ENCODE measurements at places on chromosomes 11 and 22.

DNA sequence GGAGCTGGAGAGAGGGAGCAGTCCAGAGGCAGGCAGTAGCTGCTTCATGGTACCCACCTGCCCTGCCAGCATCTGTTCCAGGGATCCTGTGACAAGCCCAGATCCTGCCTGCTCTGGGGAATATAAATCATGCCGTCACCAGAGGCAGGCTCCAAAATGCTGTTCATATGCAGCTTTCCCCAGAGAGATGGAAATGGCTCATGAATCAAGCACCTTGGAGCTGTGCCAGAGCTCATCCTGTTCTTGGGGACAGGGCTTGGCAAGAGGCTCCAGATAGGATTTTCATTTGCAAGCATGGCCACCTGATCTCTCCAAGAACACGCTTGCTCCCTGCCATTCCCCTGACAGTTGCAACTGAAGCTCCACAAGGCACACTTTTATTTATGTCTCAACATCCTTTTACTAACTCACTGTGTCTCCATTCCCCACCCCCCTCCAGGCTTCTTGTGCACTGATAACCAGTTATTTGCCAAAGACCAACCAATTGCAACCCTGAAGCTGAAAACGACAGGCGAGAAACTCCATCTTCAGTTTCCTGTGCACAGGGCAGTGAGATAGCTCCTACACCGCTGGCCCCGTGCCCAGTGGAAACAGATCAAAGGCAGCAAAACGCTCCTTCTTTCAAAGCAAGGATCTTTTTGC, 115.8 kb upstream of the PITPNB start:
- no peak for DNase-seq

DNA sequence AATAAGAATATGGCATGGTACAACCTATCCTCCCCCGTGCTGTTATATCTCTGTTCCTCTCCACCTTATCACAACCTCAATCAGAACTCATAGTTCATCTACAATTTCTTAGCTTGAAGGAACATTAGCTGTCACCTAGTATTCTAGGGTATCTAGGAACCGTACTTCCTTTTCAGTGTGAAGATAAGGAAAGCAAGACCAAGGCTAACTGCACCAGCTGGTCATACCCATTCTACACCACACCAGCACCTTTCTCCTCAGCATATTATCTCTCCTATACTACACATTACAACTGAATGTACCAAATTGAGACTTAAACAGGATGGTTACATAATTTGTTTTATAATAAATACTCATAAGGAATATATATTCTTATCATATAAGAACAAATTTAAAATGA, 73.1 kb downstream of the ARHGAP32 start:
- no peak for DNase-seq

DNA sequence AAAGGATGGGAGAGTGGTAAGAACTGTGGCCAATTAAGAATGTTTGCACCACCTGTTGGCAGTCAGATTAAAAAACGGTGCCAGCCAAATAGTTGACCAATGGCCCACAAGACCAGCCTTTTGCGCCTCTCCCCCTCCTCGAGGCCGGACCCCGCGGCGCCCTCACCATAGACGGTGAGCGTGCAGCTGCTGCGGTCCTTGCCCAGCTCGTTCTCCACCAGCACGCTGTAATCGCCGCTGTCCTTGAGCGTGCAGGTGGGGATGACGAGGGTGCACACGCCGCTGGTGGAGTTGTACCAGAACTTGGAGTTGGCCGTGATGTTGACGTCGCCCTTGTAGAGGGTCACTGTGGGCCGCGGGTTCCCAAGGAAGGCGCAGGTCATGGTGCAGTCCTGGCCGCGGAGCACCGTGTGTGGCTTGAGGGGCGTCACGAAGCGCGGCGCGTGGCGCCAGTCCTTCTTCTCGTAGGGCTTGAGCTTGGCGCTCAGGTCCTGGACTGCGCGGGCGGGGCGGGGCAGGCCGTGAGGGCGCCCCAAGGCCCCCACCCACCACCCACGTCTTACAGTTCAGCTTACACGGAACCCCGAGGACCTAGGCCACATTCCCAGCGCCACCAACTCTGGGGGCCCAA, 7.2 kb downstream of the TMEM86A start:
- no peak for DNase-seq

GRCh38 chr11:106091480-106092123, 14.1 kb downstream of the AASDHPPT start:
- DNase-seq: no peak

DNA sequence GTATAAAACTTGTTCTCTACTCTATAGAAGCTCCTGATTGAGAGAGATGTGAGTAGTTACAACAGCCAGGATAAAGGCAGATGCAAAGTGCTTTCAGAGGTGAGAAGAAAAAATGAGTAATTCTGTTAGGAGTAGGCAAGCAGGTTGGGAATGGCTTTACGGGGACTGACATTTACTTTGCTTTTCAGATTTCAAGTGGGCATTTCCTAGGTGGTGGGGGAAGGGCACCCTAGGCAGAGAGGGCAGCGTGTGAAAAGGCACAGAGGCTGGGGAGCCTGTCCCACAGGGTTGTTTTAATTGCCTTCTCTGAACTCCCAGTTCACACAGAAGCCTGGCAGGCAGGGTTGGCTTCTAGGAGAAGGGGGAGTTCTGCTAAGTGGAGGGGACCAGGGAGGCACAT, 106.5 kb downstream of the NAV2 start:
- DNase-seq: no peak

DNA sequence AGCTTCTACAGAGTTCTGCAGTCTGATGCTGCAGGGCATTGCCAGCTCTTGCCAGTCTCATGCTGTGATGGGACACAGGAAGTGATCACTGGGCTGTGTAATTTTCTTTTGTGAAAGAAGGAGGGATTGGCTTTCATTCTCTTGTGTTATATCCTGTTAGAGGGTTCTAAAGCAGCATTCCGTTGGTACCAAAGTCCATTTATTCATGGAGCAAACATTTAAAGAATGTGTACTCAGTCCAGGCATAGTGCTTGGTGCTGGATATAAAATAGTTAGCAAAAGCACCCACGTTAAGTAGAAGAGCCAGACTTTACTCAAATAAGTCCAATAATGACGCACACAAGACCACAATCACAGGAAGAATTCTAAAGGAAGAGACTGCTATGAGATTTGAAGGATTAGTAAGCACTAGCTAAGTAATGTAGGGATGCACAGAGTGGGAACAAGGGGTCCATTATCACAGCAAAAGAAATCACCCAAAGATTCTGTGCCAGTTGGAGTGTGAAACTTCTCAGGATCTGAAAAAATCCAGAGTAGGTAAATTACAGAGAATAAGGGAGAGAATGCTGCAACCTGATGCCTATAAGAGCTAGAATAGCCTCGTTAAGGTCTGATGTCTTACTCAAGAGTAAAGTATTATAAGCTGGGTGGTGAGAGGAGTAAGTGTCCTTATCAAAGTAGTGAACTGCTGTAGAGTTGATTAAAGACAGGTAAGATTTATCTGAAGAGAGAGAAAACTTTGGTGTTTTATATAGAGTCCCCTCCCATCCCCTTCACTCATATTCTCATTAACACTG, 728.3 kb downstream of the METTL15 start:
- DNase-seq: peak; percentile 23

- DNase-seq: no peak
Measured at GRCh38 chr22:20548806-20549205, 41.4 kb downstream of the MED15 start.

DNA sequence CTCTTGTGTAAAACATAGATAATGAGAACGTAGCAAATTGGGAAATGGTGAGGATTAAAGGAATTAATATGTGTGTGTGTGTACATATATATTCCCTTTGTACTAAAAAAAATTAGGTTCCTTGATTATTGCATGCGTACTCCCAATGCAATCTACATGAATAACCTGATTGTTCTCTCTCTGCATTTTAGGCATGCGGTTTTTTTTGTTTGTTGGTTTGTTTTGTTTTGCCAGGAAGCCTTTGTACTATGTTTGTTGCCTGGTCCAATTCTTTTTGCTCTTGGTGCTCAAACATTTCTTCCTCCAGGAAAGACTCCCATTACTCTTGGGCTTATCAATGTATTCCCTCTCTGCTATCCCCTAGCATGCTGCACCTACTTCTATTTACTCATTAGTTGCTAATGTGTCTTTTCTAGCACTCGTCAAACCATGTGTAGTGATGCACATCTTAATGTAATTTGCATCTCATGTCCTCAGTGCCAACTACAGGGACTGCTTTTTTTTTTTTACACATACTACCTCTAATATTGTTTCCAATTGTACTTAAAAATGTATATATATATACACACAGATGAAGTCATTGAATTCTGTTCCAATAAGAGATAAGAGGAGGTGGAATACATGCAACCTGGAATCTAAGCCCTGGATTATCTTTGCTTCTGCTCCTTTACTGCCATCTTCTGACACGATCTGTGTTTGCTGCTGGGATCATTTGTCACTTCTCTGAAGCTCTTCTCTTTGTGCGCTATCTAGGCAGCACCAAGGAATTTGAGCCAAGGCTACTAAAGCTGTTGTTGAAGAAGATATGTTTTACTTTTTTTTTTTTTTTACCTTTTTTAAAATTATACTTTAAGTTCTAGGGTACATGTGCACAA, 197.2 kb upstream of the ANO3 start:
- DNase-seq: peak; percentile 13

DNA sequence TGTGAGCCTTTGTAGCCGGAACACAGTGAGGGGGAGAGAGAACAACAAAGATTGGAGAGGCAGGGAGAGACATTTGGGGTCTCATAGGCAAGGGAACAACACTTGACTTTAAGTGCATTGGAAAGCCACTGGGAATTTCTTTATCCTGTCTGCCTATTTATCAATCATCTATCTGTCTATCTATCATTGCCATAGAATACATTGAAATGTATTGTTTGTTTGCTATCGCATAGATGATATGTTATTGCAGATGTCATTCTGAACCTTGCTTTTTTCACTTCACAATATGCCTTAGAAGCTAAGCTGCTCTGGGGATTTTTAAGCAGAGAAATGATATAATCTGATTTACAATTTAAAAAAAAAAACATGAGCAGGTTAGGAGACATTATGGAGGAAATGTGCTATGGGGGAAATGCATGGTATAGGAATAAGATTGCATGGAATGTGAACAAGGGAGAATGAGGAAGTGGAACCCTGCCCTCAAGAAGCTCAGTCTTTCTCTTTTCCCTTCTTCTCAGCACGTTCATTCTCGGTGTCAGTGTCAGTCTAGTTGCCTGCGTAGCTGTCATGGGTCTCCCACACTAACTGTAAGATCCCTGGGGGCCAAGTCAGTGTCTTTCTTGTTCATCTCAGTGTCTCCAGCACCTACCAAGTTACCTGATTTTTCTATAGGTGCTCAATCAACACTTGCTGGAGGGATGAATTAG, 158.7 kb upstream of the ARHGAP20 start:
- no peak for DNase-seq

GRCh38 chr22:18145676-18146388, 4.1 kb upstream of the USP18 start:
- no peak for DNase-seq

- DNase-seq: peak; percentile 55
Measured at GRCh38 chr11:44065161-44065661, 859 bp upstream of the ACCS start.

GRCh38 chr11:67056267-67057204, at the start of gene RHOD:
Gene RHOD (plus strand): TSS chr11:67056847. CDS start chr11:67056903, 56 bp downstream.
- peak; percentile 93 for DNase-seq

- peak; percentile 80 for DNase-seq
Measured at GRCh38 chr22:39242595-39243438, 2.0 kb downstream of the PDGFB start.

GRCh38 chr11:92829121-92829520, 140.3 kb upstream of the MTNR1B start:
- DNase-seq: no peak

DNA sequence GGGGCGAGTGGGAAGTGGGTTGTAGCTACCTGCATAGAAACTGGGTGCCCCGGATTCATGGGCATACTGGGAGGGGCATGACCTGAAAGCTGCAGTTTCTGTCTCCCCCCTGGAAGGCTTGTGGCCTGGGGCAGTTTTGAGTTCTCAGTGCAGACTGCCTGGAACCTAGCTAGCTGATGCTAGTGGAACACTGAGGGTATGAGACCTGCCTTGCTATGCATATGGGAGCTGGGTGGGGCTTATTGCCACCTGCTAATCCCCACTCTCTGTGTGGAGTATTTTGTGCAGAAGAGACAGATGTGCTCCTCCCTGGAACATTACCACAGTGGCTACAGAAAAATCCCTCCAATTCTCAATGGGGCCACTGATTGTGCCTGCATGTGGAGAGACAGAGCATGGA, 11.7 kb upstream of the OR56B4 start:
- no peak for DNase-seq

DNA sequence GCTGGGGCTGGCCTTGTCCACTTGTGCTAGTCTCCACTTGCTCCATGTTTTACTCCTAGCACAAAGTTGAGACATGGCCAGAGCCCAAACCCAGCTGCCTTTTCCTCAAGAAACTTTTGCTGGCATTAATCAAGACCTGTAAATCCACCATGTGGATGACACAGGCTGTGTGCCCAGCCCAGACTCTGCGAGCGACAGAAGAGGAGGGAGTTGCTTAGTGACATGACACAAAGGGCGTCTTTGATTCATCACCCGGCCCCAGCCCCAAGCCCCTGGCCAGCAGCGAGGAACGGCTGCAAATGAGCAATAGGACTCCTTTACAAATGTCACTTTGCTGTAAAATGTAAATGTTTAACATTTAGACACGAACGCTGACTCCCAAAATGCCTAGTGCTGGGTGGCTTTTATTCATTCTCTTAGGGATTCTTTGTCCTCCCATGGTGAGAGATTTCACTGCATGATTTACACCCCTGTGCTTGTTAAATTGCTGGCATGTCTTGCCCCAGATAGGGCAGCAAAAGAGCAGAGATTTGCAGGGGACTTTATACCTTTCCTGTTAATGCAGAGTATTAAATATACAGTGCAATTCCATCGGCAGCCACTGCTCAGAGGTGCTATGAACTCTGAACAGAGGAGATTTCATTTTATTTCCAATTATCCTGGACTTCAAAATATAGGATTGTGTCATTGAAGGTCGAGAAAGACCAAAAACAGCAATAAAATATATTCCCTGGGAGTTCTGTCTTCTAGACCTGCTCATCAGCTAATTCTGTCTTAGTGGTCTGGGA, 263.6 kb upstream of the NCAM1 start:
- DNase-seq: no peak

DNA sequence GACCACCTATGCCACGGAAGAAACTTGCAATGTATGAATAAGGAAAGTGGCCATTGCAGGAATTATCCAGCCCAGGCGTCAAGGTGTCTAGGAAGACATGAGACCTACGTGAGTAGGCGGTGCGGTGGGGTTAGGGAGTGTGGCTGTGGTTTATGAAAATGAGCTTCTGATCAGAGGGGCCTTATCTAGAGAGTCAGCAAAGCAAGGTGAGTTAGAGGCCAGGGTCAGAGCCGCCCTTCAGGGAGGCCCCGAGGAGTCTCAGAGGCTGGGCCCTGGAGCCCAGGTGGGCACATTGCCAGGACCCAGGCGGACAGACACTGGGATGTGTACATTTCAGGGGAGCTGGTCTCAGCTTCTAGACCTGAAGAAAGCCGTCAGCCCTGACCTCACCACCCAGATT, 13.8 kb upstream of the LINC01488 start:
- no peak for DNase-seq

Measured in iPS-NIHi11 (cell line).